CD4-positive, alpha-beta T cell (primary cell): ENCODE measurements at places on chromosomes 5 and 9. TPM values are rescaled to one million over a fixed set of nuclear protein-coding genes. Genes with fewer than 3 reads are reported as not detected.
A peak's percentile ranks its signal among the peaks of the same experiment; 100 is the strongest.

GRCh38 chr9:103362986-103363385, 367.9 kb downstream of the CYLC2 start:
- H3K27ac ChIP-seq: no peak overlapping the region
- H3K4me1 ChIP-seq: no peaks in the 10 kb centered on the region
- H3K36me3 ChIP-seq: no peaks in the 10 kb centered on the region
- H3K4me3 ChIP-seq: no peak overlapping the region
- H3K27me3 ChIP-seq: no peaks in the 10 kb centered on the region
- DNase-seq: no peak

PLPPR1 gene
- total RNA-seq: not detected

SLC36A3 gene
- not detected for total RNA-seq

DNA sequence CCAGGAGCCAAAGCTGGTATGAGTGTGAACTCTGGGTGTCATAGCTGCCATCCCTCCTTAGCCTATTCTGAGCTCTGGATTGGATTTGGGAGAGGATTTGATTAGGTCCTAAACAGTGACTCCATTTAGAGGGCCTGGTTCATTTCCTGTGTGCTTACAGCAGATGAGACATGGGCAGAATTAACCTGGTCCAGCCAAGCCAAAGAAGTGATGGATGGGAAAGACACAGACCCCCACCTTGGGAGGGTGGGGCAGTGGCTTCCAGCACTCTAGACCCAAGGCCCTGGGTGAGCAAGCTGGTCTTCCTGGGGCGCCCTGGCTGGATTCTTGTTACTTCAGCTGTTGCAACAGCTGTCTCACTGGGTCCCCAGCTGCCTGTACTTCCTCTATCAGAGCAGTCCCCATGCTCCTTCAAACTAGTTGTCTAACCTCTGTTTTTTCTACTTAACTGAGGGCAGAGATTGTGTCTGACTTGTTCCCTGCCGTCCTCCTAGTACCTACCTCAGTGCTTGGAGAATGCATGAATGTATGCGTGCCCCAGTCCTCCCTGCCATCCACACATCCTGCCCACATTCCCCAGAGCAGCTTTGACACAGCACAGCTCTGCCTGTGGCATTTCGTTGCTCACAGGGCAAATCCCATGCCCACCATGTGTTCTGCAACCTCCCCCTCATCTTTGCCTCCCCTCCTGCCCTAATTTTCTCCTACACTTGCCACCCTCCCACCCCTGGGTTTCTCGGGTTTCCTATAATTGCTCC, 115.9 kb downstream of the RGS3 start:
- no peaks in the 10 kb centered on the region for H3K27me3 ChIP-seq
- H3K27ac ChIP-seq: peak overlapping the region; percentile 72
- H3K4me1 ChIP-seq: peaks cover 76% of the 10 kb centered on the region
- H3K4me3 ChIP-seq: peak overlapping the region; percentile 25
- peak; percentile 40 for DNase-seq
- peaks cover 17% of the 10 kb centered on the region for H3K36me3 ChIP-seq

DNA sequence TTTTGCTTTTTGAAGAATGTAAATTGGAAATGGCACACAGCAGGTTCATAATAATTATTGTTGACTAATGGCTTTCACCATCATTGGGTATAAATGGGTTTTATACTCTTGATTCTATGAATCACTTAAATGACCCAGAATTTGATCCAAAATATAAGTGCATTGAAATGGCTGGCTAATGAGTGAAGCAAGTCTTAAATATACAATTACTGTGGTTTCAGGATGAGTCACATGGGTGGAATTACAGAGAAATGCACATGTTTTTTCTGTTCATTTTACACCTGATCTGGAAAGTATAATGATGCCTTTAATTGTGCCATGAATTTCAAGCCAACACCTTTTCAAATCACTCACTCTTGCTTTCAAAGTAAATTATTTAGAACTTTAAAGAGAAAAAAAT, 380.8 kb upstream of the CD180 start:
- no peak for DNase-seq
- no peak overlapping the region for H3K4me3 ChIP-seq
- no peaks in the 10 kb centered on the region for H3K27me3 ChIP-seq

- H3K4me1 ChIP-seq: peaks cover 3% of the 10 kb centered on the region
- peaks cover 8% of the 10 kb centered on the region for H3K36me3 ChIP-seq
- no peak overlapping the region for H3K4me3 ChIP-seq
- no peak for DNase-seq
- no peak overlapping the region for H3K27ac ChIP-seq
Measured at GRCh38 chr5:33997331-33997983, 10.4 kb downstream of the AMACR start.

- no peak overlapping the region for H3K4me3 ChIP-seq
- no peak overlapping the region for H3K27ac ChIP-seq
Measured at GRCh38 chr5:4947106-4947505, 193.0 kb upstream of the ADAMTS16 start.

DNA sequence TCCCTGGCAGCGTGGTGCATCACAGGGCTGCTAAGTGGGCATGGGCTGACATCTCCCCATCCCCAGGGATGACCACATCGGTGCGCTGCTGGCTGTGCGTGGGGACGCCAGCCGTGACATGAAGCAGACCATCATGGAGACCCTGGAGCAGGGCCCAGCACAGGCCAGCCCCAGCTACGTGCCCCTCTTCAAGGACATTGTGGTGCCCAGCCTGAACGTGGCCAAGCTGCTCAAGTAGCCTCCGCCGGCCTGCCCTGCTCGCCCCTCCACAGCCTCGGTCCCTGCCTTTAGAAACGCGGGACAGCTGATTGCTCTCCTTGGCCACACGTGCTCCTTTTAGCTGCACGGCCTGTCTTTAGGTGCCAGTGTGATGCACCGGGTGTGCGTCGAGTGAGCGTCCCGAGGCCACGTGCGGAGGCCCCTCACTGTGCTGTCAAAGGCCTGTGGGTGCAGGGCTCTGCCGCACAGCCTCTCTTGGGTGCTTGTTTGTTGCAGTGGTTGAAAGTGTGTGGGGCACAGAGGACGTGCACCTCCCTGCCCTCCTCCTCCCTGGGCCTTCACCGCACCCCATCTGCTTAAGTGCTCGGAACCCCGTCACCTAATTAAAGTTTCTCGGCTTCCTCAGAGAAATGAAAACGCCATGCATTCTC, 23.8 kb downstream of the EXOC3 start:
- no peak overlapping the region for H3K4me3 ChIP-seq
- no peaks in the 10 kb centered on the region for H3K27me3 ChIP-seq
- peaks cover 28% of the 10 kb centered on the region for H3K36me3 ChIP-seq
- DNase-seq: no peak
- H3K4me1 ChIP-seq: peaks cover 26% of the 10 kb centered on the region

PLPP7 gene
- 0.22 TPM for total RNA-seq

GRCh38 chr5:2575871-2576270, 175.6 kb downstream of the IRX2 start:
- no peak overlapping the region for H3K4me3 ChIP-seq
- no peak overlapping the region for H3K27ac ChIP-seq
- no peaks in the 10 kb centered on the region for H3K27me3 ChIP-seq
- no peak for DNase-seq
- no peaks in the 10 kb centered on the region for H3K36me3 ChIP-seq
- no peaks in the 10 kb centered on the region for H3K4me1 ChIP-seq

KIAA0825 gene
- total RNA-seq: 1.5 TPM

- no peaks in the 10 kb centered on the region for H3K36me3 ChIP-seq
- H3K27ac ChIP-seq: no peak overlapping the region
- H3K27me3 ChIP-seq: no peaks in the 10 kb centered on the region
- no peaks in the 10 kb centered on the region for H3K4me1 ChIP-seq
- no peak overlapping the region for H3K4me3 ChIP-seq
- DNase-seq: no peak
Measured at GRCh38 chr5:150523472-150524350, 15.8 kb downstream of the NDST1 start.

DNA sequence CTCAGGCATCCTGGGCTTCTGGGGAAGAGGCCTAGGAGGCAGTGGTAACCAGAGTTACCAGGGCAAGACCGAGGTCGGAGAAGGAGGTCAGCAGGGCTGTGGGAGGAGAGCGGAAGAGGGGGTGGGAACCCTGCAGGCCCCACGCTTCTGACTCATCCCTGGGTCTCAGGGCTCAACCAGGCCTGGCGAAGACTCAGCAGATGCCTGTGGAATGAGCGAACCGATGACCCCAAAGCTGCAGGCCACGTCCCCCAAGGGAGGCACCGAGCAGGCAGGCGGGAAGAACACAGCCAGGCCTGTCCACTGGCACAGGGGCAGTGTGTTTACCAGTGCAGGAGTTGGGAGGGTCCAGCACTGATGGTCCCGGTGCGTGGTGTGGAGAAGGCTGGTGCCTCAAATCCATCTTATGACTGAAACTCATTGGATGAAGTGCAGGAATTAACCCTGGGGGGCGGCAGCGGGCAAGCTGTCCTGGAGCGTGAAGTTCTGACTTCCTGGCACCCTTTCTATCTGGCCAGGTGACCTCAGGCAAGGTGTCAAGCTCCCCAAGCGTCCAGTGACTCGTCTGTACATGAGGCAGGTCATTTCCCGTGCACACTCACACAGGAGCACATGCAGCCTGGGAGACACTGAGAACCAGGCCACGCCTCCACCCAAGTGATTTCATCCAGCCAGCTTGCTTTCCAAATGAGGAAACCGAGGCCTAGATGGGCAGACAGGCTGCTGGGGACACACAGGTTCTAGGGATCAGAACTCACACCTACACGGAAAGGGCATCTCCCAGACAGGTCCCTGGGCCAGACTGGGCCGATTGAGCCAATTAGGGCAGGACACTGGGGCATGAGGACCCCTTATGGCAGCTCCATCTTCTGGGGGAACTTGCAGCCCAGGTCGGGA, 69.1 kb downstream of the ADAMTS2 start:
- no peaks in the 10 kb centered on the region for H3K36me3 ChIP-seq
- no peak for DNase-seq
- no peaks in the 10 kb centered on the region for H3K27me3 ChIP-seq
- H3K4me1 ChIP-seq: no peaks in the 10 kb centered on the region

GRCh38 chr9:104774831-104775573, 11.1 kb downstream of the NIPSNAP3B start:
- no peaks in the 10 kb centered on the region for H3K4me1 ChIP-seq
- no peaks in the 10 kb centered on the region for H3K36me3 ChIP-seq
- DNase-seq: no peak
- no peaks in the 10 kb centered on the region for H3K27me3 ChIP-seq
- H3K4me3 ChIP-seq: no peak overlapping the region

DNA sequence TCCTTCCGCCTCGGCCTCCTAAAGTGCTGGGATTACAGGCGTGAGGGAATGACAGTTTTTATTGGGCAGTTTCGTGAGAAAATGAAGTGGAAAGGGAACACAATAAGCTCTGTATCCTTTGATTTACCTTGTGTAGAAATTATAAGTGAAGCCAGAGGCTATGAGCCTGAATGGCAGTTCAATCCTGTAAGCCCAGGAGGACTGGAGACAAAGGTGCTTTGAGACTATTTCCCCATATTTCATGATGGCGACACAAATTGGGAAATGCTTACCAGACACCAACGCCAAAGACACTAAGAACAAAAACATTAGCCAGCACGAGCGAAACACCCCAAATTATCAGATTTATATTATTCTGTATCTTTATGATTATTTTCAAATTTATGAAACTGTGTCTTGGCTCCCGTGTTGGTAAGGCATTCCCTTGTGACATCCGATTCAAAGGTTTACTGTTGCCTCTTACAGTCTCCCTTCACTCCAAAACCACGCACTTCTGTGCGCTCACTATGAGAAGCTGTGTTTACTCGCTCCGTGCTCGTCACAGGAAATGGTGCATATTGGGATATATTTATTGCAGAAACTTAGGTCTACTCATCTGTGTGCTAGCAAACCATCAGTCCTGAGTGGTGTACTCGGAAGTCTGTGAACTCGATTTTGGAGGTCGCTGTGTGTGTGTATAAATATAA, 73.9 kb downstream of the SH3PXD2B start:
- no peak for DNase-seq
- H3K27me3 ChIP-seq: no peaks in the 10 kb centered on the region
- no peak overlapping the region for H3K27ac ChIP-seq
- no peaks in the 10 kb centered on the region for H3K4me1 ChIP-seq

DNA sequence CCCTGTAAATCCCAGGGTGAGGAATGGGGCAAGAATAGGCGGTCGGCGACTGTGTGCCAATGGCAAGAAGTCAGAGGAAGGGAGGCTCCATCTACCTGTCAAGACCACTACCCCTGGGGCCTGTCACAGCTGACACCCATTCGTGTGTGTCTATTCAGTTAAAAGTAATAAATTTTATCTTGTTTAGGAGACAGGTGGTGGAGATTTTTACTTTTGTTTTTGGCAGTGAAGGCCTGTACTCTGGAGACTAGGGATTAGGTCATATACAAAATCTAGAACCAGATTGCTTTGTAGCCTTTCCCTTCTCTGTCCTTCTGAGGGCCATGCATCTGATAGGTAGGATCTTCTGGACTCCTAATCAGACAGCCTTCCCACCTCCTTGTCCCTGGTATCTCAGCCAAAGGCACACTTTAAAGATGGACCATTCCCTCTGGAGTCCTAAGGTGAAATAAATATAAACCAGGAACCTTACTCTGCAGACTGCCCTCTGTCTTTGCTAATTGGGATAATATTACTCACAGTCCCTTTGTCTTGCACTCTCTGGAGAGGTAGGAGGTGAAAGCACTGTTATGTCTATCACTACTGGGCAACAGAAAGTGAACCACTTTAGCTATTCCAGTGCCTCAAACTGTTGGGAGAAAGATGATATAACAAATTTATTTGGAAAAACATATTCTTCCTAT, 213.2 kb upstream of the ACTBL2 start:
- H3K36me3 ChIP-seq: no peaks in the 10 kb centered on the region
- no peaks in the 10 kb centered on the region for H3K4me1 ChIP-seq
- no peak for DNase-seq
- no peaks in the 10 kb centered on the region for H3K27me3 ChIP-seq
- no peak overlapping the region for H3K4me3 ChIP-seq

PCDHB16 gene
- not detected for total RNA-seq

GRCh38 chr5:68173007-68173406, 42.5 kb upstream of the PIK3R1 start:
- no peak overlapping the region for H3K4me3 ChIP-seq
- H3K4me1 ChIP-seq: no peaks in the 10 kb centered on the region
- H3K27me3 ChIP-seq: no peaks in the 10 kb centered on the region
- no peak for DNase-seq

- H3K27ac ChIP-seq: no peak overlapping the region
- no peaks in the 10 kb centered on the region for H3K36me3 ChIP-seq
- no peak overlapping the region for H3K4me3 ChIP-seq
- H3K4me1 ChIP-seq: no peaks in the 10 kb centered on the region
Measured at GRCh38 chr5:101532430-101532829, 629.3 kb upstream of the ST8SIA4 start.

ZNF366 gene
- 0.14 TPM for total RNA-seq

GRCh38 chr9:15512204-15512603, 1.4 kb upstream of the PSIP1 start:
- peak overlapping the region; percentile 18 for H3K27ac ChIP-seq
- peaks cover 14% of the 10 kb centered on the region for H3K36me3 ChIP-seq
- no peaks in the 10 kb centered on the region for H3K27me3 ChIP-seq
